Stromal cell of bone marrow (primary cell): ENCODE measurements at places on chromosomes 5 and 9.

DNA sequence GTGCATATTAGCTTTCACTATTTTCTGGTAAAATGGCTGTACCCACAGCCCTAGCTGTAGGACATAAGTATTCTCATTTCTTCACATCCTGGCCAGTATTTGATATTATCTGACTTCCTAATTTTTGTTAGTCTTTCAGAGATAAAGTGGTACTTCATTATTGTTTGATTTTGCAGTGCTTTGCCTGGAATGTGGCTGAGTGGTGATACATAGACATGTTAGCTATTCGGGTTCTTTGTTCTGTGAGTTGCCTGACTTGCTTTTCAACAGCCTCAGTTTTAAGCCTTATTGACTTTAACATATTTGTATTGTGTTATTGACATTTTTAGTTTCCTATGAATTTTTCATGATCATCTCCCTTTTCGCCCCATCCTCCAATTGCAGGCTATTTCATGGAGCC, 161.1 kb downstream of the GABBR2 start:
- no peak for DNase-seq

- no peak for DNase-seq
These were observed 58.3 kb downstream of the CYFIP2 start for GRCh38 chr5:157324237-157324636.

- DNase-seq, result no peak
These were observed 121.6 kb downstream of the TLR4 start for GRCh38 chr9:117825609-117826347.

DNA sequence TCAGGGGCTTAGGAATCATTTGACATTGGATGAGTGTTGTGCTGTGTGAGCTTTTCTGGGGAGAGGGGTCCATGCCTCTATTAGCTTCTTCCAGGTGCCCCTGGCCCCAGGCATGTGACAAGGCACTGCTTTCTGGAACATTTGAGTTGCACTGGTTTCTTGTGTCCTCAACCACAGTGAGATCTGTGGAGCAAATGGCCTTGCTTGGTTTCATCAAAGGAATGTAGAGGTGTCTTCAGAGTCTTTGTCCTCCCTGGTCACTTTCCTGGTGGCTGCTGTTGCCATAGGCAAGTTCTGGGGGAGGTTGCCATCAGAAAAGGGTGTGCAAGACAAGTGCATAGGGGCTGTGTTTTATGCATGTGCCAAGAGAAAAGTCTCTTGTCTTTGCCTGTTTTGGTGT, 157.5 kb downstream of the MACROH2A1 start:
- DNase-seq, result no peak
